ENCODE measurements at places on chromosomes 4 and X. TPM values are rescaled to one million over a fixed set of nuclear protein-coding genes. Genes with fewer than 3 reads are reported as not detected.

The RWDD4 gene
- polyA plus RNA-seq: 21.3 TPM

The GLRA2 gene
- not detected for polyA plus RNA-seq

The TMEM35A gene
- polyA plus RNA-seq: not detected

The CT83 gene
- not detected for polyA plus RNA-seq

The CFP gene
- 1.4 TPM for polyA plus RNA-seq

The CXCL5 gene
- not detected for polyA plus RNA-seq

The ADH1A gene
- not detected for polyA plus RNA-seq

The MEPE gene
- polyA plus RNA-seq: not detected

The GAGE12J gene
- not detected for polyA plus RNA-seq

Data from CD8-positive, alpha-beta memory T cell (primary cell).